IPS-NIHi11 (cell line): ENCODE measurements at places on chromosomes 3 and 15.

DNA sequence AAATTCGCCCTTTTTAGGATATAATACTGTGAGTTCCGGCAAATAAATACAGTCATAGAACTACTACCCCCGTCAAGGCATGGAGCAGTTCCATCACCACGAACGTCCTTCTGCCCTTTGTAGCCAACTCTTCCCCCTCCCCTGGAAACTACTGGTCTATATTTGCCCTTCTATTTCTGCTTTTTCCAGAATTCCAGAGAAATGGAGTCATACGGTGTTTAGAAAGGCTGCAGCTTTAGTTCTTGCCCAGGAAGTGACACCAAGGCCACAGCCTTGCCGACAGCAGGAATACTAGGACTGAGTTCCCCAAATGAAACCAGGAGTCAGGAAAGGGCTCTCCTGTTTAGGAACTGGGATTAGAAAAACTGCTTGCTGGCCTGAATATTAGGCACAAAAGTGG lies 291.2 kb downstream of the FAM43A start:
- DNase-seq = no peak

GRCh38 chr15:67305506-67305905 lies 50.9 kb downstream of the IQCH start:
- DNase-seq = no peak

DNA sequence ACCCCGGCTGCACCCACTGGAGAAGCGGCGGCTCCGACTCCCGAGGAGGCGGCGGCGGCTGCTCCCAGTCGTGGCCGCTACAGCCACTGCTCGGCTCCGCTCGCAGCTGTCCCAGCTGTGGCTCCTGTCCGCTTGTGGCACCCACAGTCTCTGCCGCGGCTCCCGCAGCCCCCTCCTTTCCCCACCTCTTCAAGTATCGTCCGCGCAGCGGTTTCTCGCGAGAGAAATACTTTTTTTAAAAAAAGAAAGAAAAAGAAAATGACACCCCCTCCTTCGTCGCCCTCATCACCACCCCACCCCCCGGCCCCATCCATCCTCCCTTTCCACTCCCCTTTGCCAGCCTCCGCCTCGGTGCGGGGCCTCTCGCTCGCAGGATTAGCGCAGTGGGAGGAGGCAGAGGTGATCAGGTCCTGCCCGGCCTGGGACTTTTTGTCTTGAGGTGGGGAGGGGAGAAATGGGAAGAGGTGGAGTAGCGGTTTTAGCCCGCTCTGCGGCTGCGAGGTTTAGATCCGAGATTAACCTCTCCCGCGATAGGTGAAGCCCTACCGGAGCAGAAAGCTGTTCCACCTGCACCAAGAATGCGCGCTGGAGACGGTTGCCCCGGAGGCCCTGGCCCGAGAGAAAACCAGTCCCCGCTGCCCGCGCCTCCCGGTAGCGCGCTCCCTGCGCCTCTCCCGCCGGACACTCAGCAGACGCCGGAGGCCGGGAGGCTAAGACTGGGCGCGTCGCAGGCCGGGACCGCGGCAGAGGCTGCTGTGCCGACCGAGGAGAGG lies at the start of gene FBN1:
Gene FBN1 (minus strand): TSS at position 152 of the 773 bp plus-strand sequence. CDS start 940 bp downstream, outside the sequence.
- DNase-seq = peak; percentile 81

DNA sequence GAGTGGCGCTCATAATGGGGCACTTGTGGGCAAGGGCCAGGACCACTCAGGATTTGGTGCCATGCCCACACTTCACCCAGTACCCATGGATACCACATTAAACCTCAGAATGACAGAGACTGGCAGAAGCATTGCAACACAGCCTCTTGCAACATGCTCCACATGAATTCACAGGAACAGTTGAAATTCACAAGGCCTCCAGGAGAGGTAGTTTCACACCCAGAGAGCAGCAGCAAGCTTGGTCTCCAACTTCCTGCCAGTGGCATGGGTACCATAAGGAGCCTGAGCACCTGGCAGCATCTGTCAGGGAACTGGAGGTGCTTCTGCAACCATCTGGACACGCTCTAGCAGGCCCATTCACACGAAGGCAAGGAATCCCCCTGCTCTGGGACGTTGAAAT lies 101.0 kb downstream of the OSBPL10 start:
- no peak for DNase-seq

DNA sequence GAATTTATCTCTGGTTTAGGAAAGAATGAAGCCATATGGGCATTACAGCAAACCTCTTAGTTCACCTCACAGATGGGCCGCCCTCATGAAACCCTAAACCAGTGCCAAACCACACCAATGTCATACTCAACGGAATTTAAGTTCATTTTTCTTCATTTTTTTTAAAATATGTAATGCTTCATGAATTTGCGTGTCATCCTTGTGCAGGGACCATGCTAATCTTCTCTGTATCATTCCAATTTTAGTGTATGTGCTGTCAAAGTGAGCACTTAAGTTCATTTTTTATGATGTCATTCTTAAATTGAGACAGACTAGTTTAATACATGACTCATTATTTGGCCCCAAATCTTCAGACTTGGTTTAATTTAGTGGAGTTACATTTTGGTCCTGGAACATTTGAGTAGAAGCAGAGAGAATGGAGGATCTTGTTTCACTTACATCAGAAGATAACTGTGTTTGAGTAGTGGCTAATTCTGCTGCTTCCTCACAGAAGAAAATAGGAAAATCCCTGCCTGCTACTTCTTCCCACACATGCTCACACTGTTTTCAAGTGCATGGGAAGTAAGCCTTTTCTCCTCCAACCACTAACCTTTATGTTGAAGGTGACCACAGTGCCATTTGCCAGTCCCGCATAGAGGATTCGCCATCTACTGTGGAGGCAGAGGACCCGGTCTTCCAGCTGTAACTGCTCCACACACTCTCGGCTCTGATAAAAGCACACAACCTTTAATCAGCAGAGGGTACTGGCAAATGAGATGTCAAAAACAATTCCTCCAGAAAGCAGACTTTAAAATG lies 63.3 kb downstream of the ZNF106 start:
- no peak for DNase-seq

DNA sequence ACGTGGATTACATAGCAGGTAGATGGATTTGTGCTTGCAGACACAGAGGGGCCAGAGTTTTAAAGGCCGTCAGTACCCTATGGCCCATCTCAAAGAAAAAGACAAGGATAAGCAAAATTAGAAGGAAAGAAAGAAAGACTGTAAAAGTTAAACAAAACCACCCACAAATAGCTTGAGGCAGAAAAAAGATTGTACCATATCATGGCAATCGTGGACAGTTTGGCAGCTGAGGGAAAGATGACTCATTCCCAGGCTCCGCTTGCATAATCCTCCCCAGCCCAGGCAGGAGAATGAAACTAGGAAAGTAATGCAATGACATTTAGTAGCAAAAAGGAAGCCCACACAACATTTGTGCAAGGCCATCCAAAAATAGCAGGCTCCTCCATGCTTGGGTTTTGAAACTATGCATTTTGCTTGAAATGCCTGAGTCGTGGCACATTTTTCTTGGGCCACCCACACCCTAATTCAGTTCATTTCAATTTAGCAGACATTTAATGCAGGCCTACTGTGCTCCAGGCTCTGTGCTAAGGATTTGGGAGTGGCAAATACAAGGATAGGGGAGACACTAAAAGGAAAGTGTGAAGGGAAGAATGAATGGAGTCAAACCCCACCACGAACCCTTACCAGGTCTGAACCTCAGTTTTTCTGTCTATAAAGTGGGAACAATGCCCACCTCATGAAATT lies 40.9 kb upstream of the SMAD3 start:
- DNase-seq = peak; percentile 39

- DNase-seq = no peak
Measured at GRCh38 chr15:79121571-79121970, 31.0 kb upstream of the RASGRF1 start.

DNA sequence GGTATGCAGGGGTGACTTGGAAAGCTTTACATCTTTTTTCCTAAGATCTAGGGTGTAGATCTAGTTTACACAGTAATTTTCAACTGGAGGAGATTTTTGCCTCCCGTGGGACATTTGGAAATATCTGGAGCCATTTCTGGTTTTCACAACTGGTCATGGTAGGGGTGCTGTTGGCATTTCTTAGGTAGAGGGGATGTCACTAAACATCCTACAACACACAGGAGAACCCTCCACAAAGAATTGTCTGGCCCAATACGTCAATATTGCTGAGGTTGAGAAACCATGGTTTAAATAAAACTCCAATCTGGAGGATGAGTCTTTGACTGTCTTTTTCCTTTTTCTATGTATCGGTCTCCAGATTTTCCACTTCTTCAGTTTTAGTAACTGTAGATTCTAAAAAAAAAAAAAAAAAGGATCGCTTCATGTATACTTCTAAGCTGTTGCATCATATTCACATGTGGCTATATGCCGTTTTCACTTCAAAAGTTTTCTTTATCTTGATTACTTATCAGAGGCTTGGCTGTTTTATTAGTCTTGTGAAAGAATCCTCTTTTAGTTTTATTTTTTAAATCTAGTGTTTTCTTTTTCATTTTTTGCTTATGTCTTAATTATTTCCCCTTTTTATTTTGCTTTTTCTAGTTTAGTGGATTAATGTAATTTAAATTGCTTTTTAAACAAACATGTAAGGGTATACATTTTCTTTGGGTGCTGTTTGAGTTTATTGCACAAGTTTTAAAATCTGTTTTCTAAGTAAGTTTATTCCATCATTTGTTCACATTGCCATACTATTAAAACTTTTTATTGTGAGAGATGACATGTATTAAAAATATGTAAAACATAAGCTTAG lies 21.2 kb downstream of the UBE2Q2 start:
- no peak for DNase-seq

DNA sequence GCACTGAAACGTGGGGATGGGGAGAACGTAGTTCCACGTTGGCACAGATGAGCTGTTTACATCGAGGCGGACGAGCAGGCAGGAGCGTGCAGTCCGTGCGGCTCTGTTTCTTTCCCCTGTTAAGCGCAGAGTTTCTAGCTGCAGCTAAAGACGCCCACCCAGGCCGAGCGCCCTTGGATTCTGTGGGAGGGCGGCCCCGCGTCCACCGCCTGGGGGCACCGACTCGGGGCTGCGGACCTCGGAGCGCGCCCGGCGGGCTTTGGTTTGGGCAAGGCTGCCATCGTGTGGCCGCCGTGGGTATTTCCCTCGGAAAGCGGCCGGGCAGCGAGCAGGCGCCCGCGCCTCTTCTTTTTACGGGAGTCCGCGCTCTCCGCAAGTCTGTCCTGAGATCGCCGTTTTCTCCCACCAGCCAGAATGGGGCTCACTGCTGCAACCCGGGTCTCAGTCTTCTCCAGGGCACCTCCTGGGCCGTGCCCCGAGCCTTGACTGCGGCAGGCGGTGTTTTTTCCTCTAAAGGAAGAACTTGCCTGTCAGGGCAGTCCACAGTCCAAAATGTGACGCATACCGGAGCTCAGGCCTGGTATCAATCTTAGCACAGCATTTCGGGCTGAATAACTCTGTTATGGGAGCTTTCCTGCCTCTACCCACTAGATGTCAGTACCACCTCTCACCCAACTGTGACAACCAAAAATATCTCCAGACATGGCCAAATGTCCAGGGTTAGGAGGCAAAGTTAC lies 219.9 kb upstream of the IGF1R start:
- DNase-seq = peak; percentile 95

GRCh38 chr3:40211579-40211978 lies 97.9 kb upstream of the EIF1B start:
- no peak for DNase-seq

GRCh38 chr3:191968299-191968698 lies 507.3 kb downstream of the PYDC2 start:
- DNase-seq = no peak

GRCh38 chr3:9035473-9035872 lies 72.2 kb upstream of the RAD18 start:
- DNase-seq = no peak

GRCh38 chr3:143421556-143421955 lies 302.0 kb downstream of the CHST2 start:
- DNase-seq = no peak

- no peak for DNase-seq
Measured at GRCh38 chr3:71402911-71403310, 180.6 kb downstream of the FOXP1 start.
